ENCODE measurements at places on chromosomes 3 and 15.

DNA sequence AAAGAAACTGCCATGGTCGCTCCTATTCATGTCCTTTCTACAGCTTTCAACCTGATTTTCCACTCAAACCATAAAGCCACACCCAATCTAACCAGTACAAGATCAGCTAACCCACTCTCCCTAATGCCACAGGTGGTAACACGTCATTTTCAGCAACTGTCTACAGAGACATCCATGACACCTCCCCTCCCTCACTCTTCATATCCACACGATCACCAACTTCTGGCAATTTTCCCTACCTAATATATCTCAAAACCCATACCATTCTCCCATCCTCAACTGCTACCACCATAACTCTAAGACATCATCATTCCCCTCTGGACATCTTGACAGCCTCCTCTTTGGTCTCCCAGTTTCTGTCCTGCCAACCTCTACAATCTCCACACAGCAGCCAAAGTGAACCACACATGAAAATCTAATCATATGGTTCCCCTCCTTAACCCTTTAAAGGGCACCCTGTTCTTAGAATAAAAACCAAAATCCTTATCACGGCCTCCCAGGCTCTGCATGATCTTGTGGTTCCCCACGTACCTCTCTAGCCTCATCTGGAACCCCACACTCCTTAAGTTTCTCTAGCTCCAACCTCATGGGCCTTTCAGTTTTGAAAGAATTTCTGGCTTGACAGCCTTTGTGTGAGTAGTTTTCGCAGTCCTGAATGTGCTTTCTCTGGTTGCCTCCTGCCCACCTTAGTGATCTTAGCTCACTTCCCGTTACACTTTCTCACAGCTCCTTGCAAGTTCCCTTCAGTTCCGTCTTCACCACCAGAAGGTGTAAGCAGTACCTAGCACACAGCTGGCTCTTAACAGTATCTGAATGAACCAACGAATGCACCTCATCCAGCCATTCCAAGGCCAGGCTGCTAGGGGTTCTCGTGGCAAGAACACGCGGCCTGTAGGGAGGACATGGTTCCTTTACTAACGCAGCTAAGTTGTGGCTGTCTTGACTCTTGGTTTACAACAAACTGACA is 33.4 kb downstream of the SPINK8 start:
- DNase-seq: no peak

DNA sequence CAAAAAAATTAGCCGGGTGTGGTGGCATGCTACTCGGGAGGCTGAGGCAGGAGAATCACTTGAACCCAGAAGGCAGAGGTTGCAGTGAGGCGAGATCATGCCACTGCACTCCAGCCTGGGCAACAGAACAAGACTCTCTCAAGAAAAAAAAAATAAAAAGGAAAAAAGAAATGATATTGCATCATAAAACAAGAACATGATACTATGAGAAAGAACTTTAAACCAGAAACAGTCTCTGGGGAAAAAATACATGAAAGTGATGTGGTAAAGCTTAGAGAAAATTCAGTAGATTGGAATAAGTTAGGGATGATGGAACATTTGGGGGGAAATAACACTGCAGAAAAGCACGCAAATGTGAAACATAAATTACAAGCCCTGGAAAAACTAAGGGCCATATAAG is 54.7 kb downstream of the CRYGS start:
- DNase-seq: no peak

- DNase-seq: no peak
Measured at GRCh38 chr3:148945116-148945515, 46.2 kb upstream of the GYG1 start.

GRCh38 chr15:59353994-59354416 is 18.7 kb downstream of the MYO1E start:
- DNase-seq: no peak

DNA sequence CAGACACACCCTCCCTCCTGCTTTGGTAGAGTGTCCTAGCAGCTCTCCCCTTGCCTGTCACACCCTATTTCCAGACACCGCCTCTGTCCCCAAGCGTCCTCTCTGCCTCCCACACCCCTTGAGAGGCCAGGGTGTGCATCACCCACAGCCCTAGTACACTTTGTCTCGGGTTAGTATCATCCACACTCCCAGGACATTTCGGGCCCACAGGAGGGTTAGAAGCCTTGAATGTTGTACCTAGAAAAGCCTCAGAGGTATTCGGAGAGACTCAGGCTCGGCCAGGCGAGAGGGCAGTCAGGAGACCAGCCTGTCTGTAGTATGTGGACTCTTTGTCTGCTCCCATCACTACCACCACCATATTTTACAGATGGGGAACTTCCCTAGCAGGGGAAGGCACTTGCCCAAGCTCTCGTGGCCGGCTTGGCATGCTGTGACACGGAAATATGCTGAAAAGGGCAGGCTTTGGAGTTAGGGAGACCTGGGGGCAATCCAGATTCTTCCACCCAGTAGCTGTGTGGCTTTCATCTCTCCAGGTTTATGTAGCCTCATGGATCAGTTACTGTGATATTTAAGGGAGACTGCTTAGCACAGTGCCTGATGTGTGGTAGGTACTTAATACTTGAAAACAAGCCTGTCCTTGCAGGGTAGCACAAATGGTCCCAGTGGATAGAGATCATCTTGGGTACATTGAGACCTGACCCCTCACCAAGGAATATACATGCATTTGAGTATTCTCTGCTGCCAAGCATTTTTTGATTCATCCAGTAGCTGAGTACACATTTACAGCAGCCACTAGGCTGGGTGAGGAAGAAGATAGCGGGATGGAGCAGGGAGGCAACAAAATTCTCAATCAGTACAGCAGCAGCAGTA is 1.4 kb downstream of the TMEM43 start:
- DNase-seq: no peak

DNA sequence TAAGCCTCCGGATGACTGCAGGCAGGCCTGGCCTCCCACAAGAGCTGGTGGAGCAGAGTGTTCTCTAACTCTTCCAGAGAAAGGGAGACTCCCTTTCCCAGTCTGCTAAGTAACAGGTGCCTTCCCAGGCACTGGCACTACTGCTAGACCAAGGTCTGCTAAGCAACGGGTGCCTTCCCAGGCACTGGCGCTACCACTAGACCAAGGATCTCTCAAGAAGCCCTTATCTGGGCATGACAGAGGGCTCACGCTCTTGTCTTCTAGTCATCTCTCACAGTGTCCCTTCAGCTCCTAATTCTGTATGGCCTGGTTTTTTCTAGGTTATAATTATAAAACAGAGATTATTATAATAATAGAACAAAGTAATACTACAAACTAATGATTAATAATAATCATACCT is 27.8 kb downstream of the MYL3 start:
- no peak for DNase-seq

GRCh38 chr3:149306751-149307434 is 26.5 kb downstream of the TM4SF18 start:
- DNase-seq: no peak

- no peak for DNase-seq
Measured at GRCh38 chr3:24311881-24312280, 182.8 kb downstream of the THRB start.

DNA sequence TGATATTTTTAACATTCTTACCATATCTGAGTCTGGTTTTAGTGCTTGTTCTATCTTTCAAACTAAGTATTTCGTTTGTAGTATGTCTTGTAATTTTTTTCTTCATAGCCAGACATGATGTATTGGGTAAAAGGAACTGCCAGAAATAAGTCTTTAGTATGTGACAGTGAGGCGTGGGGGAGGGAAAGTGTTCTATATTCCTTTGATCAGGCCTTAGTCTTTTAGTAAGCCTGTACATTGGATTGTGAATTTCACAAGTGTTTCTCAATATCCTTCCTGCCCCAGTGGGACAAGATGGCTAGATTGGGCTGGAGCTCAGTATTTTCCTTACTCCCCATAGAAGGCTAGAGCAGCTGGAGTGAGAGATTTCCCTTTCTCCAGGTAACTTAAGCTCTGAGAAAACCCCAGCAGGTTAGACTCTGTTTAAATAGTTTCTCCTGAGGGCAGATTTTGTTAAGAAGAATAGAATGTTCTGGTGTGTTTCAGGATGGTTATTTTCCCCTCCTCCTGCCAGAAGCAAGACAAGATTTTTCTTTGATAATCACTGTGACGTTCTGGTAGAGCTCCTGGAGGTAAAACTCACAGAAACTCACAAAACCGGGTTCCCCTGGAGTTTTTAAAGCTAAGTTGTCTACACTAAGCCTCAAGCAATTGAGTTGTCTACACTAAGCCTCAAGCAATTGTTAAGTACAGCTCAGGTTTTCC is 140.7 kb upstream of the ARPP21 start:
- DNase-seq: no peak

DNA sequence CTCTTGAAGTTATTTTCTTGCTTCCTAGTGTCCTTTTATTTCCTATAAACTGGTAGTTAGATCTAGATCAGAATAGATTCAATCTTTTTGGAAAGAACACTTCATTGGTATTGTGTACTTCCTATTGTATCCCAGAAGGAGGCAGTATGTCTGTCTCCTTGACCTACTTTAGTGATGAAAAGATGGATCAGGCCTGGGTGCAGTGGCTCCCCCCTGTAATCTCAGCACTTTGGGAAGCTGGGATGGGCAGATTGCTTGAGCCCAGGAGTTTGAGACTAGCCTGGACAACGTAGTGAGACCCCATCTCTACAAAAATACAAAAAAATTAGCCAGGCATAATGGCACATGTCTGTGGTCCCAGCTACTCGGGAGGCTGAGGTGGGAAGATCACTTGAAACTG is 12.0 kb downstream of the BSN start:
- DNase-seq: no peak

- no peak for DNase-seq
Measured at GRCh38 chr3:52007291-52007690, 11.6 kb upstream of the RPL29 start.

- DNase-seq: no peak
Measured at GRCh38 chr3:15108869-15109268, 9.9 kb upstream of the RBSN start.

DNA sequence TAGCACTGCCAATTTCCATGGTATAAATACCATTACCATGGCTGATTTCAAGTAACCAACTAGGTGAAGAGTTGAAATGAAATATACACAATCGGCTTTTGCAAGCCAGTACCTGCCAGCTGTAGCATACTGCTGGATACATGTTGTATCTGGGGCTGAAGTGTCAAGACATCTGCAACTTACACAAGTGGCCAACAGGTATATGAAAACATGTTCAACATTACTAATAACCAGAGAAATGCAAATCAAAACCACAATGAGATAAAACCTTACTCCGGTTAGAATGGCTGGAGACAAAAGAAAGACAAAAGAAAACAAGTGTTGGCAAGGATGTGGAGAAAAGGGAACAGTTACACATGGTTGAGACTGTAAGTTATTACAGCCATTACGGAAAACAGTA is 11.6 kb downstream of the ATOSA start:
- DNase-seq: no peak

- no peak for DNase-seq
Measured at GRCh38 chr15:75810874-75811498, 32.3 kb upstream of the UBE2Q2 start.

GRCh38 chr3:43255662-43256061 is 30.7 kb upstream of the SNRK start:
- no peak for DNase-seq

DNA sequence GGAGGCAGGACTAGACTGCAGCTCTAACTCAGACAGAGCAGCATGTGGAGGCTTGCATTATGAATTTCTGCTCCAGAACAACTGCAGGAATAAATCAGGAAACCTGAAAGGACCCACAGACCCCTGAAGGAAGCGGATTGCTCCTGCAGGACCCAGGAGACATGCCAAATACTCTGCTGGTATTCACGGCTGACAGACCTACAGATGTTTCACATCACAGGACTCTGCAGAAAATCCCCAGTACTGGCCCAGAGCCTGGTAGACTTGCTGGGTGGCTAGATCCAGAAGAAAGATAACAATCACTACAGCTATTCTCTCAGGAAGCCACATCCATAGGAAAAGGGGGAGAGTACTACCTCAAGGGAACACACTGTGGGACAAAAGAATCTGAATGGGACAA is 942.1 kb downstream of the AGBL1 start:
- no peak for DNase-seq

DNA sequence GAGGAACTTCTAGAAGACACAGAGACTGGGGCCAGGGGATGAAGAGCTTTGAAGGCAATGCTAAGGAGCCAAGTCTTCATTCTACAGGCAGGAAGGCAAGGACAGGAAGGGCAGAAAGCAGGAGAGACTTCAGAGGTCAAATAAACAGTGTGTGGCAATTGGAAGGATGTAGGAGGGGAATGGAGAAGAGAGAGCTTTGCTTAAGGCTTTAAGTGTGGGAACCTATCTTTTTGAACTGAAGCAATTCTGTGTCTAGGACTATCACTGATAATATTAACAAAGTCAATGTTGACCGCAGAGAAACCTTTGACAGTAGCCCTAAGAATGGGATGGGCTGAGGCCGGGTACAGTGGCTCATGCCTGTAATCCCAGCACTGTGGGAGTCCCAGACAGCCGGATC is 325.0 kb downstream of the FOXP1 start:
- no peak for DNase-seq

- DNase-seq: no peak
Measured at GRCh38 chr3:168157099-168157700, 61.5 kb upstream of the GOLIM4 start.

GRCh38 chr3:54897028-54897711 is 30.7 kb downstream of the LRTM1 start:
- DNase-seq: no peak

- DNase-seq: no peak
Measured at GRCh38 chr3:147160984-147161383, 245.4 kb downstream of the ZIC4 start.

- no peak for DNase-seq
Measured at GRCh38 chr3:114899186-114899931, 247.7 kb downstream of the ZBTB20 start.

GRCh38 chr15:33310481-33311311 is at the start of gene RYR3:
RYR3 (plus strand) TSS chr15:33310967; CDS start chr15:33311046, 79 bp downstream.
- DNase-seq: no peak

DNA sequence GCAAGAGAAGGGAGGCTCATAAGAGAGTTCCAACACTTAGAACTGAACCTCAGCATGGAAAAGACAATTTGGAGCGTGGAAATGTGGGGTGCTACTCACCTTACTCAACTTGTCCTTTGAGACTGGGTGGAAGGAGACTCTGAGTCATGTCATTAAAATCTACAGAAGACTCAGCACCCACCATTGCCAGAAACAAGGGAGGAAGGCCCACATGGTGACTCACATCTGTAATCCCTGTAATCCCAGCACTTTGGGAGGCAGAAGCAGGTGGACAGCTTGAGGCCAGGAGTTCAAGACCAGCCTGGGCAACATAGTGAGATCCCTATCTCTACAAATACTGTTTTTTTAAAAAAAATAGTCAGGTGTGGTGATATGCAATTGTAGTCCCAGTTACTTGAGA is 161.9 kb upstream of the UBE3A start:
- DNase-seq: no peak

- no peak for DNase-seq
Measured at GRCh38 chr15:65222891-65223290, 11.6 kb upstream of the CILP start.

- DNase-seq: no peak
Measured at GRCh38 chr3:190579514-190580137, 65.7 kb downstream of the IL1RAP start.

GRCh38 chr3:167958141-167958540 is 137.6 kb downstream of the GOLIM4 start:
- no peak for DNase-seq

DNA sequence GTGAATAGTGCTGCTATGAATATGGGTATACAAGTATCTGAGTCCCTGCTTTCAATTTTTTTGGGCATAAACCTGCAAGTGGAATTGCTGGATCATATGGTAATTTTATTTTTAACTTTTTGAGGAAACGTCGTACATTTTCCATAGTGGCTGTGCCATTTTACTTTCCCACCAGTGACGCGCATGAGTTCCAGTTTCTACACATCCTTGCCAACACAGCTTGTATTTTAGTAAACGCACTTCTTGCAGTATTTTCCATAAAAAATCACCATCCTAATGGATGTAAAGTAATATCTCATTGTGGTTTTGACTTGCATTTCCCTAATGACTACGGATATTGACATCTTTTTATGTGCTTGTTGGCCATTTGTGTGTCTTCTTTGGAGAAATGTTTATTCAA is 105.0 kb downstream of the NFKBIZ start:
- DNase-seq: no peak
